ENCODE measurements at places on chromosomes 6 and 20.
A peak's percentile ranks its signal among the peaks of the same experiment; 100 is the strongest.

DNA sequence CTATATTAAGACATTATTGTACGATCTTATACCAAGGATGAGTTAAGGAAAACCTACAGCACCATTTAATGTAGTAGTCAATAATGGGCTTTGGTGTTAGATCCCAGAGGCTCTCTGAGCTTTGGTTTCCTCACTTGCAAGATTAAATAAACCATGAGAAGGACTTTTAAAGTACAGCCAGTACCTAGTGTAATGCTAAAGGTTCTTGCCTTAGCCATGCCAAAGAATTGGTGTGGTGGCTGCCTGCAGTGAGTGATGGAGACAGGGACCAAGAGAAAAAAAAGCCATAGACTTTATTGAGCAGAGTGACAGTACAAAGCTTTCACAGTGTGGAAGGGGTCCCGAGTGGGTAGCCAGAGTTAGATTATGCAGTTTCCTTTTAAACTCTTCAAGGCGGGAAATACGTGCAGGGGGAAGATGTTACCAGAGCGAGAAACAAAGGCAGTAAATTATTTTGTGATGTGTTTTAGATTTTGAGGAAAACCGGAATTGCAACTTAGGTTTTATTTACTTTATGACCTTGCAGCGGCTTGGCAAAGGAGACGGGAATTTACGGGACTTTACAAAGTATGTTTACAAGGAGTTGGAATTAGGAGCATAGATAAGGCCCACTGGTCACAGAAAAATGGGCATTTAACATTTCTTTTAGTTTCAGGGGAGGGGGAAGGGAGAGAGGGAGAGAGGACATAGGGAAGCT, 100.4 kb downstream of the MYO6 start:
- no peak for DNase-seq

DNA sequence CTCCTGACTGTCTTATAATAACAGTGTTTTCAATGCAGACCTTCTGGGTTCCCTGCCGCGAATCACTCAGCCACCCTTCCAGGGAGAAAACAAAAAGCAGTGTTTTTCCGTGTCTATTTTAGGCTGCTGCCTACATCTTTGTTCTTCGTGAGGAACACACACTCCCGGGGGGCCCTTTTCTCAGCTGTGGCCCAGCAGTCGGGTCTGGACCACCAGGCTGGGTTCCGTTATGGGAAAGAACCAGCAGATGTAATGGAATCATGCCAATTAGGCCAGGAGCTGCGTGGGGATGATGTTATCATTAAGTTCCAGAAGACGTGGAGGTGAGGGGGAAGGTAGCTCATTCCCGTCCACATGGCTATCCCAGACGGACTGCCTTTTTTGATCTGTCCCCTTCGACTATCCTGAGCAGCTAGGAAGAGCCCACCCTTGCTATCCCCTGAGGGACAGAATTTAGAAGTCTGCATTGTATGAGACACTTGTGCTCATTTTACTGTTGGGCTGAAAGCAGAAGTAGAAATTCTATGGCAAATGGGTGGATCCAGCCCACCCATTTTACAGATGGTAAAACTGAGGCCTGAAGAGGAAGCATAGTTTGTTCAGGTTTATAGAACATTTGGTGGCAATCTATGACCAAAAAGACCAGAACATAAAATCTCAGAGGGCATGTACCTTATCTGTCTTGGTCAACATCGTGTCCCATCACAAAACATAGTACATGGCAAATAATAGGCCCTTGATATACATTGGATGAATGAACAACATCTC, 54.5 kb downstream of the KCNB1 start:
- DNase-seq: no peak

DNA sequence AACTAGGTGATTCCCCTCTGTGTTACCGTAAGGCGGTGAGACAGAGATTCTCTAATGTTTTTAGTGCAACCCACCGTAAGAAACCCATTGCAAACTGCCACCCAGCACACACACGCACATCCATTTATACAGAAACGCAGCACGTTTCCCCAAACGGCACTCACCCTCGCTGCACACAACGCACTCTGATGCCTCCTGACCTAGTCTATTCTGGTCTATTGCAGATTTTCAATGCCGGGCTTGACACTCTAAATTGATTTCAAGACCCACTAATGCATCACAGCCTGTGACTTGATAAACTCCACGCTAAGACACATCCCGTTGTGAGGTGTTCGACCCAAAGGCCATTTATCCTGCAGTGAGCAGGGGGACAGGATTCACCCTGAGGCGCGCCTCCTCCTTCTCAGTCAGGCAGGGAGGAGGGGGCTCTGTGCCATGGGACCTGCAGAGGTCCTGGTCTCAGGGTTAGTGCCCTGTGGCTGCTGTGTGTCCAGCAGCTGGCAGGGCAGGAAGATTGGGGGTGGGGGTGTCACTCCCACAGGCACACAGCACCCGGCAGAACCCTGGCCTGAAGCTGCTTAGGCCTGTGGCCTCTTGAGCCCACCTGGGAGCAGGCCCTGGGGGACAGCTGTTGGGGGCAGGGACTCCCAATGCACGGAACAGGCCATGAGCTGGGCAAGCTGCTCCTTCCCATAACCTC, 335.6 kb downstream of the PREX1 start:
- DNase-seq: no peak

DNA sequence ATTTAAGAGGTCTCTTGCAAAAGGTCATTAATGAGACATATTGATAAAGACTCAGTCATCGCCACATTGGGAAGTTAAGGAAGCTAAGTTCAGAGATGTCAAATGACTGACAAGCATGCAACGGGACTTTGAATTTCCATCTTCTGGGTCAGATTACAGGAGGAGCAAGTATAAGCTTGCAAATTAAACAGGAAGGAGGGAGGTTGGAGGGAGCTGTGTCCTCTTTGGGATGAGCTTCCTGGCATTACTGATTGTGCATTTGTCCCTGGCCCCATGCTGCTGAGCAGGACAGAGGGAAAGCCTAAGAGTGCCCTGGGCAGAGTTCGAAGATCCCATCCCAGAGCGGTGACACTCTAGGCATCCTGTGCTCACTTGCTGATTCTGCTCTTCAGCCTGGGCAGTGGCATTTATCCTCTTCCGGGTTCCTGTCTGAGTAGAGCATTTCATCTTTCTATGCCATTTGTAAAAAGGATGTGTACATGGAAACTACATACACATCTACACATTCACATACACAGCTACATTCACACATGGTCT, 40.5 kb downstream of the SLC22A1 start:
- DNase-seq: no peak

DNA sequence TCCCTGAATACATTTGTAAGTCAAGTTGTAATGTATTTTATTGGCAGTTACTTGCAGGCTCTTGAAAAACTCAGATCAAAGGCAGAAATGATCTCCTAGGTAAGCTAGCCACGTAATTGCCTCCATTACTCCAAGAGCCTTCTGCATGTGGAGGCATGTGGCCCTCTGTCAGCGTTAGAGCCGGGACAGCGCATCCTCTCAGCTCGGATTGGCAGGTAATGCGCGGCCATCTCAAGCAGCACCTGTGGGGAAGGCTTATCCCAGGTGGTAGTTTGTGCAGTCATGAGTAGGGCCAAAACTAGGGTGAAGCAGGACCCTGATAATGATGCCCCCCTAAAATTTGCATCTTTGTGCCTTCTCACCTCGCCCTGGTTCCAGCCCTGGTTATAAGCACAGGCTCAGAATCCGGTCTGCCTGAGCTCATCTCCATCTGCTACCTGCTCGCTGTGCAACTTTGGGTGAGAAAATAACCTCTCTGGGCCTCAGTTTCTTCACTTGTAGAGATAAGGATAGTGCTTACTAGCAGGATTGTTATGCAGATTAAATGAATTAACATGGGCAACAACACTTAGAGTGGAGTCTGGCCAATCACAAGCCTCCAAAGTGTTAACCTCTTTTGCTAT, 157.5 kb upstream of the PMEPA1 start:
- DNase-seq: no peak

DNA sequence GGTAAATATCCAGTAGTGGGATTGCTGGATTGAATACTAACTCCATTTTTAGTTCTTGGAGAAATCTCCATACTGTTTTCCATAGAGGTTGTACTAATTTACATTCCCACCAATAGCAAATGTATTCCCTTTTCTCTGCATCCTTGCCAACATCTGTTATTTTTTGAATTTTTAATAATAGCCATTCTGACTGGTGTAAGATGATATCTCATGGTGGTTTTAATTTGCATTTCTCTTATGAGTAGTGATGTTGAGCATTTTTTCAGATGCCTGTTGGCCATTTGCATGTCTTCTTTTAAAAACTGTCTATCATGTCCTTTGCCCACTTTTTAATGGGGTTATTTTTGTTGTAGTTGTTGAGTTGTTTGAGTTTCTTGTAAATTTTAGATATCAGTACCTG, 253.2 kb downstream of the HAO1 start:
- DNase-seq: no peak

- DNase-seq: no peak
Observed at GRCh38 chr6:34657037-34657306, 39.6 kb downstream of the ILRUN start.

- no peak for DNase-seq
Observed at GRCh38 chr6:165486183-165487137, 176.6 kb downstream of the PDE10A start.

GRCh38 chr6:12656906-12657305, 59.7 kb upstream of the PHACTR1 start:
- DNase-seq: no peak

DNA sequence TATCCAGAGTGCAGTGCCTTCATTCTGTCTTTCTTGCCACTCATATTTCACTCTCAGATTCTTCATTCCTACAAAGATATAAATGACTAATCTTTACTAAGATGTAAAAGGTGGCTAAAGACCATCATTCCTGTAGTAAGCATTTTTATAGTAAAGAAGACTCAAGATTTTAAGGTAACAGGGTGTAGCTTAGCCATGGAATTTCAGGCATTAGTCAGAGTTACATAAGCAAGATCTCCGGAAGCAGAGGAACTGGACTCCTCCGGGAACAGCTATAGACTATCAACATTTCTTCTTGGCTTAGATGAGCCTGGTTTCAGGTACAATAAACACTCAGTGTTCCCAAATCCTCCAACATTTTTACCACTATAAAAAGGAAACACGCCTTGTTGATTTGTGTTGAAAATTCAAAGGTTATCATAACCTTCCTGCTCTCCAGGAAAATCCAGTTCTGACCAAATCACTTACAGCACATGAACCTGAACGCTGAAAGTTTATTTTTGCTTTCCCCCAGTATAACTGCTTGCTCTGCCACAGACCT, 23.7 kb downstream of the SERPINB1 start:
- no peak for DNase-seq

- no peak for DNase-seq
Observed at GRCh38 chr20:36390719-36391415, 84.7 kb downstream of the DLGAP4 start.

DNA sequence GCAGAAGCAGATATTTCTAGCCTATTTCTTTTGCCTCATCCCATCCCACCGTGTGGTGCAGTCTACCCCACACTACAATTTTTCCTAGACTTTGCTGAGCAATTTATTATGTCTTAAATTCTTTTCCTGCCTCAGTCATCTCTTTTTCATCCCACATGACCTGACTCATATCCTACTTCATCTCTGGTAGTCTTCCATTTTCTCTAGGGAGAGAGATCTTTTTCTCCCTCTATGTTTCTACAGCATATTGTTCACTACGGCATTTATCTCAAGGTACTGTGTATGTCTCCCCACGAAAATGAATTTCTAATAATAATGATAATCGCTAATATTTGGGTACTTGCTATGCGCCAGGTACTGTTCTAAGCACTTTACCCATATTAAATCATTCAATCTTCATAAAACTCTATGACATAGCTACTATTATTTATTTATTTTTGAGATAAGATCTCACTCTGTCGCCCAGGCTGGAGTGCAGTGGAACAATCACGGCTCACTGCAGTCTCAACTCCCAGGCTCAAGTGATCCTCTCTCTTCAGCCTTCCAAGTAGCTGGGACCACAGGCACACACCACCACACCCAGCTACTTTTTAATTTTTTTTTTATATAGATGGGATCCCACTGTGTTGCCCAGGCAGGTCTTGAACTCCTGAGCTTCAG, 15.6 kb downstream of the PDSS2 start:
- no peak for DNase-seq

- peak; percentile 73 for DNase-seq
Observed at GRCh38 chr6:108798670-108799353, 49.4 kb upstream of the ARMC2 start.
